Endothelial cell (in vitro differentiated cells): ENCODE measurements at places on chromosomes 6 and 20.

DNA sequence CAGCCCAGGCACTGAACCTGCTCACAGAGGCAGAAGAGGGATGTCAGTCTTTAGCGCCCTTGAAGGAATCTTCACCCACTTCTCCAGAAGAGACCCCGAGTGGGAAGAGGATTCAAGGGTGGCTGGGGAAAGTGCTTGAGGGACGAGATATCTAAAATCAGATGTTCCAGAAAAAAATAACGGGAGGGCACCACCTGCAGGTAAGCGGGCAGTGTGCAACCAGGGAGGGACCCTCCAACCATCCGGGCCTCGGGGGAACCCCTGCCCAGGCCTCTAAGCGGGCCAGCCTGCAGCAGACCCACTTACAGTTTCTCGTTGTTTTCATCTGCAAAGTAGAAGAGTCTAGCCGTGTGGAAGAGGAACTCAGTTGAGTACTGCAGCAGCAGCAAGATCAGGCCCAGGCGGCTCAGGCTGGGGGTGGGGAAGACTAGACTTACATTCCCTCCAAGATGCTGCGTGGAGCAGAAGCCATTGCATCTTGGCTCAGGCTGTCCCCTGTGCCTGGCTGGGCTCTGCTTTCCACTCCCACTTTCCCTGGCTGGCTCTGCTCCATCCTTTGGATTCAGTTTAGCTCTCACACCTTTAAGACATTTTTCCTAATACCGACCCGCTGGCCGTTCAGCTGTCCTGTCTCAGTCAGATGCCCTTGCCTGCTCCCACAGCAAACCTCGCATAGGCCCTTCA lies 71.0 kb downstream of the TRAM2 start:
- H3K27me3 ChIP-seq, result peaks cover 9% of the 10 kb centered on the region
- no peak overlapping the region for H3K4me3 ChIP-seq
- peaks cover 36% of the 10 kb centered on the region for H3K36me3 ChIP-seq
- no peak for DNase-seq
- peaks cover 11% of the 10 kb centered on the region for H3K4me1 ChIP-seq

- H3K4me3 ChIP-seq, result no peak overlapping the region
- DNase-seq, result peak; percentile 46
- H3K4me1 ChIP-seq, result peaks cover 33% of the 10 kb centered on the region
- no peak overlapping the region for H3K27ac ChIP-seq
- peaks cover 9% of the 10 kb centered on the region for H3K36me3 ChIP-seq
These were observed 42.6 kb upstream of the ZNFX1 start for GRCh38 chr20:49320460-49320859.

DNA sequence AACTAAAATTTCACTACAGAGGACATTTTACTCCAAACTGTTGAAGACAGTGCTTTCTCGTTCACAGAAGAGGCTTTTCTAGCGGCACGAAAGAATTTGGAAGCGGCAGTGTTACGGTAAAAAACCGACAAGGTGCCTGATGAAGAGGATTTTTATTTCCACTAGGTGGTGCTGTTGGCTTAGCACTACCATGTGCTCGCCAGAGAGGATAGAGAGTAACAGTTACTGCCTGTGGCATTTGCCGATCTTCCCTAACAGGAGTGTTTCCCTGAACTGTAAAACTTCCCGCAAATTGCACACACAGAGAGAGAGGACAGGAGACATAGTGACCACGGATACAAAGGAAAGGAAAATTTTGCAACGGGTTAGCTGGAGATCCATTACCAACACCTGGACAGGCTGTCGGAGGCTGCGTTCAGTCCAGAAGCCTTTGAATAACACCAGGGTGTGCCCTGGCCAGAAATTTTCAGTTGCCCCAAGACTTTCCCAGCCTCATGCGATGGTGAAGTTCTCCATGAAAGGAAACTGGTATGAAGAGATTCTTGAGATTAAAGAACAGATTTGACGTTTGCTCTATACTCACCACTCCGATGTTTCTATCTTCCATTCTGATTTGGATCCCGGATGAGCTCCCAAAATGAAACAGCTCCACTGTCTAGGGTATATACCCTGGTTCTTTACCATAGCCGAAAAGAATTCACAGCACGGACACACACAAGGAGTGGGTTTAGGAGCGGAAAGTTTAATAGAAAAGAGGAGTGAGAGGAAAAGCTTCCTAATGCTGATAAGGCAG lies 48.1 kb downstream of the HLA-DPB1 start:
- H3K27me3 ChIP-seq, result peaks cover 3% of the 10 kb centered on the region
- H3K36me3 ChIP-seq, result peaks cover 4% of the 10 kb centered on the region
- no peak overlapping the region for H3K27ac ChIP-seq
- no peak for DNase-seq
- H3K4me3 ChIP-seq, result no peak overlapping the region

GRCh38 chr20:53379014-53379832 lies 214.4 kb downstream of the ZNF217 start:
- H3K4me1 ChIP-seq, result no peaks in the 10 kb centered on the region
- no peak overlapping the region for H3K27ac ChIP-seq
- H3K4me3 ChIP-seq, result no peak overlapping the region
- no peaks in the 10 kb centered on the region for H3K36me3 ChIP-seq
- DNase-seq, result no peak
- no peaks in the 10 kb centered on the region for H3K27me3 ChIP-seq

GRCh38 chr6:108251252-108251651 lies 9.6 kb downstream of the SNX3 start:
- peaks cover 4% of the 10 kb centered on the region for H3K27me3 ChIP-seq
- peak overlapping the region; percentile 84 for H3K27ac ChIP-seq
- H3K4me3 ChIP-seq, result no peak overlapping the region
- H3K4me1 ChIP-seq, result peaks cover 52% of the 10 kb centered on the region

GRCh38 chr6:34457382-34457741 lies 8.5 kb upstream of the PACSIN1 start:
- H3K36me3 ChIP-seq, result no peaks in the 10 kb centered on the region
- no peak for DNase-seq
- H3K27me3 ChIP-seq, result peaks cover 4% of the 10 kb centered on the region
- no peaks in the 10 kb centered on the region for H3K4me1 ChIP-seq

- peak overlapping the region; percentile 74 for H3K27ac ChIP-seq
- no peak for DNase-seq
- no peaks in the 10 kb centered on the region for H3K36me3 ChIP-seq
- peaks cover 11% of the 10 kb centered on the region for H3K4me1 ChIP-seq
These were observed 79.6 kb downstream of the IPCEF1 start for GRCh38 chr6:154276810-154277628.

- no peak for DNase-seq
- H3K27me3 ChIP-seq, result peaks cover 12% of the 10 kb centered on the region
- H3K36me3 ChIP-seq, result no peaks in the 10 kb centered on the region
- H3K27ac ChIP-seq, result no peak overlapping the region
- no peak overlapping the region for H3K4me3 ChIP-seq
These were observed 53.1 kb upstream of the SLC32A1 start for GRCh38 chr20:38671186-38671585.

DNA sequence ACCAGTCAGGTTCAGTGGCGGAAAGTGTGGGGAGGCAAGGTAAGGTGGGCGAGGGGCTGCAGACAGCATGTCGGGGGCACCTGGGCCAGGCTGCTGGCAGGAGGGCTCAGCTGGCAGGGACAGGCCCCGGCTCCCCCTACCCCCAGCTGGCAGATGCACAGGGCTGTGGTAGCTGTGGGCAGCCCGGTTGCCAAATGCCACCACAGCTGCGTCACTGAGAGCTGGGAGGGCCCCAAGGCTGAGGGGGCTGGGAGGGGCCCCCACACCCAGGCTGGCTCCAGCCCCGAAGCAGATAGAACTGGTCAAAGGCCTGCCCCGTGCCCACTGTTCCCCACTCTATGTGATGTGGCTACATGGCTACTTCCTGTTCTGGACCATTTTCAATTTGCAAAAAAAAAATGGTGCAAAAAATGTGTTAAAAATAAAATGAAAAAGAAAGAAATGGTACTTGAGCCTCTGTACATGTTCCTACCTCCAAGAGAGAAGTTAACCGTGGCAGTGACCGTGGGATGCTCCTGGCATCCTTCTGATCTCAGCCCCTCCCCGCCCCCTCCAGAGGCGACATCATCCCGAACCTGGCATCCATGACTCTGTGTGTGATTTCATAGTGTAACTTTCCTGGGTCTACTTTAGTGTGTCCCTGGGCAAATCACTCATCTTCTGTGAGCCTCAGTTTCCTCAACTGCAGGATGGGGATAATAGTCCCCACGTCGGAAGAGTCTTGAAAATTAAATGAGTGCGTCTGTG lies 64.4 kb downstream of the UBE2V1 start:
- H3K4me1 ChIP-seq, result peaks cover 37% of the 10 kb centered on the region
- peaks cover 10% of the 10 kb centered on the region for H3K27me3 ChIP-seq
- DNase-seq, result no peak
- no peak overlapping the region for H3K4me3 ChIP-seq
- no peaks in the 10 kb centered on the region for H3K36me3 ChIP-seq

GRCh38 chr20:23455639-23456038 lies 3.0 kb upstream of the CST11 start:
- no peak overlapping the region for H3K4me3 ChIP-seq
- H3K36me3 ChIP-seq, result no peaks in the 10 kb centered on the region
- no peaks in the 10 kb centered on the region for H3K27me3 ChIP-seq
- H3K4me1 ChIP-seq, result no peaks in the 10 kb centered on the region
- no peak for DNase-seq

- H3K27ac ChIP-seq, result no peak overlapping the region
- peaks cover 9% of the 10 kb centered on the region for H3K4me1 ChIP-seq
- H3K27me3 ChIP-seq, result peaks cover 2% of the 10 kb centered on the region
- peak; percentile 49 for DNase-seq
These were observed 341.3 kb downstream of the TAF4 start for GRCh38 chr20:61724376-61724775.

DNA sequence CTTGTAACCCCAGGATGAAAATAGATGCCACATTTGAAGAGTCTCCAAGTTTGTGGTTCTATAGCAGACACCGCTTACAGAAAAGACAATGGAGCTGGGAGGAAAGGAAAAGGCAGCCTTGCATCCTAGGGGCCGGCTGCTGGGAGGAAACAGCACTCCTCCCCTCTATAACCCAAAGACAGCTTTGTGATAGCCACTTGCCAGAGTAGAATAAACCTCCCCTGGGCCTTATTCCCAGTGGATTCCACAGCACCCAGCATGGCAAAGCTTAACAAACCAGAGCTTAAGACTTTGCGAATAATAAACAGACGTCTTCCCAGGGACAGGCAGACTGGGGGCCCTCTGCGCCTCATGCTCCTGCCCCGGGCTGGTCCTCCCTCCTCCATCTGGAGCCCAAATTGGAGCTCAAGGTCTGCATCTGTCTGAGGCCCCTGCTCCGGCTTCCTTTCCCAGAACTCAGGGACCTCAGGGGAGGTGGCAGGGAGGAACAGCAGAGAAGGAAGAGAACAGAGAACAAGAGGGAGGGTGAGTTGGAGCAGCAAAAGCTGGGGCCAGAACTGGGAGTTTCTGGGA lies 8.8 kb upstream of the TAF8 start:
- peaks cover 2% of the 10 kb centered on the region for H3K27me3 ChIP-seq
- no peaks in the 10 kb centered on the region for H3K36me3 ChIP-seq
- peak overlapping the region; percentile 9 for H3K27ac ChIP-seq

DNA sequence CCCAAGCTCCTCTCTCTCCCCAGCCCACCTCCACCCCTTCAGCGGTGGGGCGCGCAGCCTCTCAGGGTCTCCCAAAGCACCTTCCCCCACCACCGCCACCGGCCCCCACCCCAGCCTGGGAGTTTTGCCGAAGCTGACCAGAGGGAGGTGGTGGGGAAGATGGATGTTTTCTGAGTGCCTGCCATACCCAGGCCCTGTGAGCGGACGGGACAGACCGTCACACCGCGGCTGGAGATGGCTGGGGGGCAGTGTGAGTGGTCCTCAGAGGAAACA lies 5.7 kb downstream of the C20orf204 start:
- DNase-seq, result no peak
- H3K27me3 ChIP-seq, result peaks cover 15% of the 10 kb centered on the region
- H3K36me3 ChIP-seq, result peaks cover 8% of the 10 kb centered on the region
- peaks cover 52% of the 10 kb centered on the region for H3K4me1 ChIP-seq

- no peak overlapping the region for H3K27ac ChIP-seq
- H3K4me3 ChIP-seq, result no peak overlapping the region
- peaks cover 13% of the 10 kb centered on the region for H3K4me1 ChIP-seq
- peaks cover 17% of the 10 kb centered on the region for H3K27me3 ChIP-seq
These were observed 25.0 kb downstream of the TTBK1 start for GRCh38 chr6:43268355-43268700.

DNA sequence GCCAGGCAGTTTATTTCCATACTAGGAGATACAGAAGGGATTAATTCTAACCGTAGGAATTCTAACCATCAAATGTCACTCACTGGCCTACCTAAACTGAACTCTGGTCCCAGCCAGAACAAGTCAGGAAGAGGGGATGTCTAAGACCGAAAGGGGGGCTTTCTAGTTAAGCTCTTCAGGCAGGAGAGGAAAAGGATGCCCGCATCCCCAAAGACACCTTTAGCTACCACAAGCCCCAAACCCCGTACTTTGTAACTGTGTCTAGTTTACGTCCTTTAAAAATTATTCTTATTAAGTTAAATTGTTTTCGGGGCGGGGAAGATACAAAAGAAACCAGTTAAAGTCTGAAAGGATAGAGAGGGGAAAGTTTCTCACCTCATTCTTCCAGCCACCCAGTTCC lies 1.2 kb upstream of the ZNF76 start:
- no peaks in the 10 kb centered on the region for H3K36me3 ChIP-seq
- no peak for DNase-seq
- H3K27ac ChIP-seq, result peak overlapping the region; percentile 95
- peaks cover 15% of the 10 kb centered on the region for H3K4me1 ChIP-seq
- peak overlapping the region; percentile 97 for H3K4me3 ChIP-seq

GRCh38 chr20:63051911-63052310 lies 45.1 kb upstream of the BHLHE23 start:
- no peaks in the 10 kb centered on the region for H3K36me3 ChIP-seq
- peaks cover under 1% of the 10 kb centered on the region for H3K27me3 ChIP-seq
- no peak overlapping the region for H3K4me3 ChIP-seq
- no peak overlapping the region for H3K27ac ChIP-seq

DNA sequence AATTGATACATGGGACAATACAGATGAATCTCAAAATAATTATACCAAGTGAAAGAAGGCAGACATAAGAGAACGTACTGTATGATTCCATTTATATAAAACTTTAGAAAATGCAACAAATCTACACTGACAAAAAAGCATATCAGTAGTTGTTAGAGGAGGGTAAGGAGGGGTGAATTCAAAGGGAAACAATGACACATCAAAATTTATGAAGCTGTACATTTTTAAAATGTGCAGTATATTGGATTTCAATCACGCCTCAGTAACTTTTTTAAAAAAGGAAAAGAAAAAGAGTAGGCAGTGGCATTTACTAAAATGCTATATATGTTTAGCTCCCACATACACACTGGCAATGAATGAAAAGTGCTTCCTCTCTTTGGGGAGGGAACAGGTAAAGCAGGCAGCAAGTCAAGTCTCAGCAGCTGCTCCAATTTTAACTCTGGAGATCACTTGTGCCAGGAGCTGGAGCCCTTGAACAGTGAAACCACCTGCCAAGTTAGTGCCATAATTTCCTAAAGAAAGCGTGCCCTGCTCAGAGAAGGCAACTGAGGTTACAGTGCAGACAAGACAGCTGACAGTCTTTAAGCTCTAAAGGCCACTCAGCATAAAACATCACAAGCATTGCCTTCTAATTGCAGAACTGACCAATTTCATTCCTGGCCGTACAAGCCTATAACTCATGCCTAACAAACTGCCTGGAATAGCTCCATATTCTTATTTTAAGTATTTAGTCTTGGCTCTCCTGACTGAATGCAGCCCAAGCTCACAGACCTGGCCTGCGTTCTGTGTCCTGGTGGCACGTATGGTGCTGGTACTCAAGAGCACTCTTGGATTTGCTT lies 10.9 kb downstream of the FKBP1A start:
- no peak overlapping the region for H3K4me3 ChIP-seq
- H3K27ac ChIP-seq, result no peak overlapping the region
- no peak for DNase-seq
- peaks cover 21% of the 10 kb centered on the region for H3K36me3 ChIP-seq
- peaks cover 2% of the 10 kb centered on the region for H3K27me3 ChIP-seq
